ENCODE measurements at places on chromosomes 12 and 14.

- DNase-seq: no peak
These were observed 69.9 kb downstream of the WIF1 start for GRCh38 chr12:65051218-65051617.

GRCh38 chr12:45273717-45274271 lies 57.9 kb downstream of the ANO6 start:
- DNase-seq: peak; percentile 81

GRCh38 chr12:5872745-5873144 lies 72.3 kb downstream of the ANO2 start:
- DNase-seq: no peak

DNA sequence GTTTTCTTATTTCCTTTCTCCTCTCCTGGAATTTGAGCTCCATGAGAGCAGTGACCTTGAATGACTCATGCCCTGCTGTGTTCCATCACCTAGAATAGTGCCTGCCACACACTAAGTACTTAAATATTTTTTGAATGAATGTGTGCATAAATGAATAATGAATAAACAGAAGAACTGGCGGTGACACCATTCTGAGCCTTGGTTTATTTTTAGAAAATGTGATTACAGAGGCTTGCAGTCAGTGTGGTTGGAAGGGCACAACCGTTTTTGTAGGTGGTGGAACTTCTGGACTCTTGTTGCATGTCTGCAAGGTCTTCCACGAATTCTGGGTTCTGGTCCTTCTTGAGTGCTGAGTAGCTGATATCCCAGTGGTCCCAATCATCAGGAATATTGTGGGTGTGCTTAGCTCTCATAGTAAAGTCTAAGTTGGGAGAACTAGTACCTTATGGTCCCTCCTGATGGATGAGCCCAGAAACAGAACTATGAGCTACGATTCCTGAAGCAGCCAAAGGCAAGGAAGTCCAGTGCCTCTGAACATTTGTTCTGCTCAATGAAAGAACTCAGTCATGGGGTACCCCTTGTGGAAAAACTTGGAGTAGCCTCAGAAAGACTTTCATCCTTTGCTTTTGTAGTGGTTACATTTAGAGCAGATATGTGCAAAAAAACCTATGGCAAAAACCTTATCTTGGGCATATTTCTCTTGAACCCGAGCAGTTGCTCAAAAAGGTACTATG lies 28.8 kb upstream of the BHLHE41 start:
- DNase-seq: peak; percentile 90

GRCh38 chr12:70842942-70843341 lies 77.6 kb downstream of the PTPRR start:
- no peak for DNase-seq

- DNase-seq: no peak
These were observed 459.6 kb downstream of the ZFP36L1 start for GRCh38 chr14:68333262-68333661.

DNA sequence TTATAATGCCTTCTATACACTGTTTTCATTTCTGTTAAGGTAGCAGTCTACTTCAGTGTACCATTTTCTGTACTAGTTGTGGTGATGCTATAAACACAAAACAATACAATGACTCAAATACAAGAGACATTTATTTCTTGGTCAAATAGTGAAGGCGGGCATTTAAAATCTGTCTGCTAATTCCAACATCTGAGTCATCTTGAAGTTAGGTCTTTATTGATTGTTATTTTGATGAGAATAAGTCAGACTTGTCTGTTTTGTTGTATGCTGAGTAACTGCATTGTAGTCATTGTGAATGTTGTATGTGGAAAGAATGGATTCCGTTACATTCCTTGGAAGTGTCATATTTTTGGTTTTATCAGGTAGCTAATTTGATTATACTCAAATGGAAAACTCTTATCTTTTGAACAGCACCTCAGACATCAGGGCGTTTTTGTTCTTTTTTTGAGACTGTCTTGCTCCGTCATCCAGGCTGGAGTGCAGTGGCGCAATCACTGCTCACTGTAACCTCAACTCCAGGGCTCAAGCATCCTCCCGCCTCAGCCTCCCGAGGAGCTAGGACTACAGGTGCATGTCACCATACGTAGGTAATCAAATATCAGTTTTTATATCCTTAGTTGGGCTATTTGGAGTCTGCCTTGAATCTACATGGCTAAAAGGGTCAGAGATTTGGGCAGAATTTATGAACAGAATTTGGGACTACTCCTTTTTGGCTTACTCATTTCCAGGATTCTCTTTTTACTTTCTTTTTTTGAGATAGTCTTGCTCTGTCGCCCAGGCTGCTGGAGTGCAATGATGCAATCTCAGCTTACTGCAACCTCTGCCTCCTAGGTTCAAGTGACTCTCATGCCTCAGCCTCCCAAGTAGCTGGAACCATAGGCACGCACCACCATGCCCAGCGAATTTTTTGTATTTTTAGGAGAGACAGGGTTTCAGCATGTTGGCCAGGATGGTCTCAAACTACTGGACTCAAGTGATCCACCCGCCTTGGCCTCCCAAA lies 56.8 kb downstream of the PAPLN start:
- no peak for DNase-seq

DNA sequence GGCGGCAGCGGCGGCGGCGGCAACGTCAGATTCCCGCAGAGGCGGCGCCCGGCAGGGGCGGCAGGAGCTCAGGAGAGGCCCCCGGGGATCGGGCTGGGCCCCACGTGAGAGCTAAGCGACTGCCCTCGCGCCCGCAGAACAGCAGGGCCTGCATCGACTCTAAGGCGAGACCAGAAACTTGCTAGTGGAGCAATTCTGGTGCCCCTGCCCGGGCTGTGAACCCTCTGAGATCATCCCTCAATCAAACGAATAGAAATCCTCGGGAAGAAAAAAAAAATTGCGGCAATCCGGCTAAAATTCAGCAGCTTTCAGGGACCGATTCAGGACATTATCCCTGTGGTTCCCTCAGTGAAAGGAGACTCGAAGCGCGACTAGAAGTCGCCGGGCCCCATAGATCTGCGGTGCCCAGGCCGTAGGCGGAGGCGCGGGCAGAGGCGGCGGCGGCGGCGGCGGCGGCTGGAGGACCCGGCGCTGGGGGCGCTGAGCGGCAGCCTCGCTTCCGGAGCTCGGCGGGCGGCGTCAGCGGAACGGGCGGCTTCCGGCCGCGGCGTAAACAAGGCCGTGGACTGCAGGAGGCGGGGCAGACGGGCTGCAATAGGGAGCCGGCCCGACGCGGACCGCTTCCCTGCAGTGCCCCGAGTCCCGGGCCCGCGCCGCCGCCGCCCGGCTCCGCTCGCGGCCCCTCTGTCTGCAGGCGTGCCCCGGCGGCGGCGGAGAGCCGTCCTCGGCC lies at the start of gene KLHDC2:
Gene KLHDC2, plus strand, starts transcription at position 583 of the 730 bp plus-strand sequence. CDS start 316 bp downstream, outside the sequence.
- peak; percentile 67 for DNase-seq

DNA sequence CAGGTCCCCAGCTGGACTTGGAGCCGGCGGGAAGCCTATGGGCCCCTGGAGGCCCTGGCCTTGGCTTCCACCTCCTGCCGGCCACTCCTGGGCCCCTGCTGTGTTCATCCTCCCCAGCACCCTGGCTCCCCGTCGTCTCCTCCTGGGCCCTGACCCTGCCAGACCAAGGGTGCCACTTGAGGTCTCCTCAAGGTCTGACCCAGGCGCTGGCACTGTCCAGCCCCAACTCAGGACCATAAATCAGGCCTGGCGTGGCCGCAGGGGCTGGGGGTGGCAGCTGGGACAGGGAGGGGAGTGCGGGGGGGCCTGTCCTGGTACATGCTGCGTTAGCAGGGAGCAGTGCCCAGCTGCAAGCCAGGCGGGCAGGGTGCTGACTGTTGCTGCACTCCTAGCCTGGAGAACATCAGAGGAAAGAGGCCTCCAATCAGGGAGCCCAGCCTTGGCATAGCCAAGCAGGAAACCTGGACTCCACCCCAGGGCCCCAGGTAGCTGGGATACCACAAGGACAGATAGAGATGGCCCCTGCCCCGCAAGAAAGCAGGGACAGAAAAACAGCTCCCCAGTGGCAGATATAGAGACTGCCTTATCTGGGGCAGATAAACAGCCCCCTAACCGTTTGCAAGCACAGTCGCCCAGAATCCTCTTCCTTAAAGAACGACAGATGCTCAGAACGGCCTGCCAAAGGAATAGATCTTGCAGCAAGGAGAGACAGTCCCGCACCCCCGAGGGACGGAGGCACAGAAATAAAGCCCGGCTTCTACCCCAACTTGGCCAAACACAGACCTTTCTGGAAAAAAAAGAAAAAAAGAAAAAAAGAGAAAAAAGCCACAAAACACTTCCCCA lies 6.5 kb upstream of the ATG101 start:
- no peak for DNase-seq

DNA sequence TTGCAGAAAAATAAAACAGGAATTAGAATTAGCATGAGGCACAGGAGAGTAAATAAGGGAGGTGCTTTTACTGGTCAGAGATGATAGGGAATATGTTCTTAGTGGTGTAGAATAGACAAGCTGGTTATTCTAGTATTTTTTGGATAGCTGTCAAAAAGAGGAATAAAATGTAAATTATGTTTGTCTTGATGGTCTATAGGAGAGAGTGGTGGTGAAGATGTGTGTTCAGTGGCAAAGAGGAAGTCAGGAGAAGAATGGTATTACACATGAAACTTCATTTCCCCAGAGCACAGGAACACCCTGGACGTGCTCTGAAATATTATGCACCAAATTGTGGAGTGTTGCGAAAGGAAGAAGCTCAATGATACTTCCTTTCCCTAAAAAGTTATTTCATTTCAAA lies 27.8 kb downstream of the MUCL1 start:
- DNase-seq: no peak

- no peak for DNase-seq
These were observed 24.7 kb downstream of the INSM2 start for GRCh38 chr14:35558680-35559079.

DNA sequence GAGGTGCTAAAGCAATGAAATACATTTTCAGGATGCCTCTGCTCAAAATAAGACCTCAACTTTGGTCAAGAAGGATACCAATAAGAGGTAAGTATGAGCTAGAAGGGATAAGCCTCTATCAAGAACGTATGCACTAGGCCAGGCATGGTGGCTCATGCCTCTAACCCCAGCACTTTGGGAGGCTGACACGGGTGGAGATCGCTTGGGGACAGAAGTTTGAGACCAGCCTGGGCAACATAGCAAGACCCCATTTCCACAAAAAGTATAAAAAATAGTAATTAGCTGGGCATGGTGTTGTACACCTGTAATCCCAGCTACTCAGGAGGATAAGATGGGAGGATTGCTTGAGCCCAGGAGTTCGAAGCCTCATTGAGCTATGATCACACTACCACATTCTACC lies 94.7 kb downstream of the PRKAB1 start:
- no peak for DNase-seq

- DNase-seq: no peak
These were observed 36.9 kb upstream of the DCN start for GRCh38 chr12:91219511-91219910.

DNA sequence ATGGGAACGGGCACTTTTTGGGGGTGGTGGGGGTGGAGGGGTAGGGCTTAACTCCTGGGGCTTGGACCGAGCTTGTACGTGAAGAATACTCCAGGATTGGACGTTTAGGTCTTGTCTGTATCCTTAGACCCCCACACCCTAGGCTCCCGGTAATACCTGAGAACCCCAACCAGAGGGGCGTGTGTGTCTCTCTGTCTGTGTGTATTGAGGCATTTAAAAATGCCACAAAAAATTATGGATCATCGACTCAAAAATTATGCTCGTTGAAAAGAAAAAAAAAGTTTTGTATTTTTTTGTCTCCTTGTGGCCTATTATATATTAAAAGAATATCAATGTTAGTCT lies 459 bp downstream of the PPFIBP1 start:
- DNase-seq: no peak

DNA sequence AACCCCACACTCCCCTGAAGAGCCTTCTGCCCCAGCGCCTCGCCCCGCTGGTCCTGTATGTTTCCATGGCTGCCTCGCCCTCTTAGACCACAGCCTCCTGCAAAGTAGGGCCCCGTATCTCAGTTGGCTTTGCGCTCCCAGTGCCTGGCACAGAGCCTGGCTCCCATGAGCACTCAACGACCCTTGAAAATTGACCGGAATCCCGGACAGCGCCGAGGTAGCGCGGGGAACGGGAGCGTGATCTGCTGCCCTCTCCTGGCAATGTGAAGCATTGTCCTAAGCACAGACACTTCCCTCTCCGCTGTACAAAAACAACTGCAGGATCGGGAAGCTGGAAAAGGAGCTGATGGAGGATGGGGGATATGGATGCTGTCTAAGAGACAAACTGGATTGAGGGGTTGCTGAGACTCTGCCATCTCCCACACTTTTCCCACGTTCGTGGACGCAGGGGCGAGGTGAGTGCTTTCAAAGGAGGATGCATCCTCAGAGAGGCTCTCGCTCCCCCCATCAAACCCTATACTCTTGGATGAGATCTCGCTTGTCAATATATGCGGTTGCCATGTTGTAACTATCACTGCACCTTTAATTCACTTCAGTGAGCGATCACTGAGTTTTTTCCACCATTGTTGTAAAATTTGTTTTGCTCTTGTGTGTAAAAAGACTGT lies 10.7 kb upstream of the FKBP4 start:
- DNase-seq: no peak

DNA sequence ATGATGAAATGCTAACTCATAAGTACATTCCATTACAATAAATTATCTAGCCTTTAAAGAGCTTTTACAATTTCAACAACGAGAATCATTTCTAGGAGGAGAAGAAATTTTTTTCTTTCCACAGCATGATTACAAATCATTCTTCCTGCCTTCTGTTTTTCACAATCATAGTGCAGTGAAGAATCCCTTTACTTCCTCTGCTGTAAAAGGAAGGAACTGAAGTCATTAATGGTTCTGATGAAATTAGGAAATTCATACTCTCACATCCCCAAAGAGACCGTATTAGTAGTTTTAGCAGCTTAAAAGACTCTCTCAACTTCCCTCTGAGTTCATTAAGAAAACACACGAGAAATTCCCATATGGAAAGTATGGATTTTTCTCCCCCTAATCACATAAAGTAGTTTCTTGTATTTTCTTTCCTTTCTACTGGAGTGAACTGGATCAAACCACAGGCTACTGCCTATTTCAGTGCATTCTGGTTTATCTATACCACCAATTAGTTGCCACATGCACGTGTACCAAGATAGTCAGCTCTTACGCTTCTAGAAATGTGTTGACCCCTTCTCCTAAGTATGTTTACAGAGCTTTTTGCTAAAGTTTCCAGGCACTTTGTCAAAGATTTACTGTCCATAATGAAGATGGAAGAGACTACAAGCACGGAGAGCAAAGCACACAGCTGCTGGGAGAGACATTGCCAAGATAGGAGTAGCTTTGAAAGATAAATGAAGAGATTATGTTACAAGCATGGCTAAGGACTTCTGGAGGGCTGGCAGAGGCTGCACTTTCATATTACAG lies 58.9 kb upstream of the KITLG start:
- DNase-seq: no peak
